ENCODE measurements at places on chromosomes 2 and 18.

GRCh38 chr2:59440491-59440890 lies 1113.0 kb downstream of the BCL11A start:
- DNase-seq, result no peak

DNA sequence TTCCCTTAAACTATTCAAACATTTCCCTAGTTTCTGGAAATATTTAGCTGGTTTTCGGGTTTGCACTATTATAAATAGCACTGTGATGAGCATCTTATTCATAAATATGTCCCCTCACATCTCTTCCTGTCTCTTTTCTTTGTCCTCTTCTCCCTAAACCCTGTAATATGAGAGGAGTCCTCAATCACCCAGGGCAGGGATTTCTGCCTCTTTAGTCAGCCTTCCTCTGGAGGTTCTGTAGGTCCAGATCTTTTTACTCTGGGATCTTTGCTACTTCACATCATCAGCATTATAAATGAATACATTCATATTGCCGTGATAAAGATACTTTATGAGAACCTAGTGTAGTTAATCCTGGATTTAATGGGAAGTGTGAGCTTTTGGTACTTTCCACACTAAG lies 87.9 kb upstream of the TTN start:
- DNase-seq, result no peak

DNA sequence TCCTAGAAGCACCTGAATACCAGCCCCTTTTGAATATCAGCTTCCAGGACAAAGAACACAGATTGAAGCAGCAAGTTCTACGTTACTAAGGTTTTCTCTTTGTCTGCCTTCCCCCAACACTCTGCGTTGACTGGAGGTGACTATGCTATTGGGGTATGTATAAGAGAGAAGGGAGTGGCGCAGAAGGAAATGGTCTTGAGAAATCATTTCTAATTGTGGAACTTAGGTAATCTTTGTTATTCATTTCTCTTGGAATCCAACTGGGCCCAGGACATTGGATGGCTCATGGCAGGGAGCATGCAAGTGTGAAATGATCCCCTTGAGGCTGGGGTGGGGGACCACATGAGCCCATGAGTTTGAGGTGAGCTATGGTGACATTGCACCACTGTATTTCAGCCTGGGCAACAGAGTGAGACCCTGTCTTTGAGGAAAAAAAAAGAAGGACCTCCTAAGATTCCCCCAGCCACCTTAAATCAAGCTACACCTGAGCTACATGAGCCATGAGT lies 29.7 kb downstream of the XDH start:
- no peak for DNase-seq

DNA sequence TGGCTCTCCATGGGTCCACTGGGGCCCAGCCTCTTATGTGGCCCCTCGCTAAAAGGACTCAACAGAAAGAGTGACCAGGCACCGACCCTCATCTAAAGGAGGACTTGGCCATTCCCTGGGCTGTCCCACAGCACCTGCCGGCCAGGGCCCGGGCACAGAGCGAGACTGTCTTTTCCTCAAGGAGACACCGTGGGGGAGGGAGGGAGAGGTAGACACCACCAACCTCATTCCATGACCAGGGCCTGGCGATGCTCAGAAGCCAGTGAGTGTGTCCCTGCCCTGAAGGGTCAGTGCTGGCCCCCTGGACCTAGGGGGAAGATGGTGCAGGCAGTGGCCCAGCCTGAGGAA lies 39.8 kb upstream of the ALPP start:
- no peak for DNase-seq

GRCh38 chr2:233799087-233799665 lies 21.0 kb downstream of the MROH2A start:
- no peak for DNase-seq

DNA sequence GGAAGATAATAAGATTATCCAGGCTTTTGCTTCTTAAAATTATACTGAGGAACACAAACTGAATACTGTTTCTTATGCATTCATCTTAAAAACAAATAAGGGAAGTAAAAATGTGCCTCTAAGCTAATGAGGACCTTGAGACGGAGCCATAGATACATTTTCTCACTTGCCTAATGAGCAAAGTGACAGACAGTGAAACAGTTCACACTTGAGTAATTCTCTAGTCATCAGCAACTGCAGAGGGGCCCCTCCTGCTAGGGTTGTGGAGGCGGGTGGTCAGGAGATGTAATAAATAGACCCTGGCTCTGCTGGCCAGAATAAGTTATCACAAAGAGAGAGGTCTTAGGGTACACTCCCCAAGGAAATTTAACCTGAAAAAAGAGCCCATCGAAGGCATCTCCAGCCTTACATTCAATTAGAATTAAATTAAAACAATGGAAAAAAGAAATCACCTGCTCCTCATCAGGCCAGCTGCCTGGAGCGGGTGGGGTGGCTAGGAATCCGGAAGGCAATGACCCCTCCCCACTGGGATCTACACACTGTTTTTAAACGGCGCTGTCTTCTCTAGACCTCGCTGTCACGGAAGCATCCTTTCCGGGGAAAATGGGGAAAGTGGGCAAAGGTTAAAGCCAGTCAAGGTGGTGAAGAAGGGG lies 32.6 kb upstream of the INSIG2 start:
- DNase-seq, result no peak

DNA sequence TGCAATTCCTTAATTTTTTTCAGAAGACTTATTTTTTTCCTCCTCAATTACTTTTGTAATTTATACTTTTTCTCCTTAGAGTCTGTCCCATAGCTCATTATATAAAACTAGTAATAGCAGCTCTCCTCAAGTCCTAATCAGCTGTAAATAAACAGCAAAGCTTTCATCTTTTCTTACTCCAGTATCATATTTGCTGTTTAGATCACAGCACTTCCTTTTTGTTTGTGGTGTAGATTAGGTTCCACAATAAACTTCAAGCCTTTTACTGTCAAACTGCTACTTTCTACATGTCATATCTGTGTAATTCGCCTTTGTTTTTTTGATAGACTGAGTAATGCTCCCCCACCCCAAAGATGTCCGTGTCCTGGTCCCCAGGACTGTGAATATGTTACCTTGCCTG lies 25.5 kb downstream of the GCG start:
- no peak for DNase-seq

- DNase-seq, result no peak
Measured at GRCh38 chr2:8453904-8454302, 228.0 kb upstream of the ID2 start.

DNA sequence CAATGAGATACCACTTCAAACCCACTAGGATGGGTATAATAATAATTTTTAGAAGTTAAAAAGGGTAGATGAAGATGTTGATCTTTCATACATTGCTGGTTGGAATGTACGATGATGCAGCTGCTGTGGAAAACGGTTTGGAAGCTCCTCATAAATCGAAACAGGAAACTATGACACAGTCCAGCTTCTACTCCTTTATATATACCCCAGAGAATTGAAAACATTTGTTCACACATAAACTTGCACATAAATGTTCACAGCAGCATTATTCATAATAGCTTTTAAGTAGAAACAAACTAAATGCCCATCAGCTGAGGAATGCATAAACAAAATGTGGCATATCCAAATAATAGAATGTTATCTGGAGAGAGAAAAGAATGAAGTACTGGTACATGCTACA lies 95.0 kb downstream of the STRADB start:
- no peak for DNase-seq
